Left colon (tissue), 2 donors: ENCODE measurements at places on chromosomes 6 and 20.
A peak's percentile ranks its signal among the peaks of the same experiment; 100 is the strongest.

- no peak for DNase-seq
Measured at GRCh38 chr6:63802606-63803206, 167.1 kb downstream of the PHF3 start.

DNA sequence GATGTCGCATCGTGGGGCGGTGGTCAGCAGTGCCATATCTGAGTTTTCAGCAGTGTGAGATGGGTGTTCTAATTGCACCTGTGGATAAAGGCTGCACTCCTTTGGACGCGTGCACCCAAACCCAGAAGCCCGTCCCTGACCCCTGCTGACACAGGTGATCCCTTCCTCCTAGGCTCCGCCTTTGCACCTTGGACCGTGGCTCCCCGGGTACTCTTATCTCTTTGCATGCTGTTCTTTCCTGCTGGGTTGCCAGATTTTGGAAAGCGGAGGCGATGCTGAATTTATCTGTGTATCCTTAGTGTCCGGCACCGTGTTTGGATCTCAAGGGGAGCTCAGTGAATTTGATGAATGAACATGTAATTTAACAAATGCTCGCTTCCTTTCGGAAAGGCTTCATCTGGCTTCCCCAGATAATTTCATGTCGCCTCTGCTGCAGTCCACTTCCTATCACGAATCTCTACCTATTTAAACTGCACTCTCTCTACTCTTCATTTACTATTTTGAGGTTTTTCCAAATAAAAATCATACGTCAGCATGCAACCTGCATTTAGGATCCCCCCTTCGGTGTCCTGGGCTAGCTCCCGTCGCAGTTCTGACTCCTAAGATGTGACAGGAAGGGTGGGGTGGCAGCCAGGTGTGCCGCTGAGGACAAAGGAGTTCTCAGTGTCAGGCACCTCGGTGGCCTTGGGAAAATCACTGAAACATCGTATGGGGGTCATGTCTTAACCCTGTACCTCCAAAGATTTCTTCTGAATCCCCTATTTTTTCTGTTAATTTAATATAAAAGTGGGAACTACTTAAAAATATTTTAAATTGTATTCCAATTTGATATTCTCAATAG lies 753 bp upstream of the PERP start:
- peak; percentile 84 for DNase-seq

- DNase-seq: no peak
Measured at GRCh38 chr20:53786071-53786444, 192.4 kb upstream of the ZNF217 start.

DNA sequence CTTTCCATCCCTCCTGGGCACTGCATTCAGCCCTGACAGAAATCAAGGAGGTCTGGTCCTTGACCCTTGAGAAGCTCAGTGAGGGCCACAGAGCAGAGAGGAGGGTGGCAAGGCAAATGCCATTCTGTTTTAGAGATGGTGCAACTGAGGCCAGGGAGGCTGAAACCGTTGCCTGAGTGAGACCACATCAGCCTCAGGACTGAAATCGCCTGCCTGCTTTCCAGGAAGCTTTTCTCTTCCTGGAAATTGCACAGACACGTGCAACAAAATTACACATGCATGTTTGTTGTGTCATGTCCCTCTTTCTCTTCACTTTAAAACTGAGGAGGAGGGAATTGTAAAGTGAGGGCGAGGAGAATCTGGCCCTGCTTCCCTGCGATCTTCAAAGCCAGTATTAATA lies 113.7 kb upstream of the PDE10A start:
- DNase-seq: no peak

DNA sequence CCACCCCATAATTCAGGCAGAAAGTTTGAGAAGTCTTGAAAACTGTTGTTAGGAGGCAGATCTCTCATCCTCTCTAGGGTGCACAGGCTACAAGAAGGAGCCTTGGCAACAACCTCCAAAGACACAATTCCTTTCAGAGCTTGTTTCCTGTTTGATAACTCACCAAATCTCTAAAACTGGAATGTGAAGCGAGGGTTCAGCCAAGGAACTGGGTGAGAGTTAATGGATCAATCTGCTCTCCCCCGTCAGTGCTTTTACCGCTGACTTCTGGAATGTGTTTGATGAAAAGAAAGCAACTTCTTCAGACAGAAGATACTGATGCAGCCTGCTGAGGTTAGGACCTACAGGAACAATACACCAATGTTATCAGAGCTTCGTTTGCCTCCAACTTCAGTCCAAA lies 171.8 kb upstream of the BMP2 start:
- no peak for DNase-seq

- no peak for DNase-seq
Measured at GRCh38 chr6:30821862-30822784, 62.2 kb upstream of the DDR1 start.
